ENCODE measurements at places on chromosomes 3 and 15.

GRCh38 chr3:17515445-17516234 lies 226.8 kb downstream of the TBC1D5 start:
- no peak for DNase-seq

GRCh38 chr15:80584973-80585525 lies 110.1 kb upstream of the ABHD17C start:
- DNase-seq, result no peak

- no peak for DNase-seq
These were observed 16.1 kb downstream of the POU1F1 start for GRCh38 chr3:87260270-87260669.

DNA sequence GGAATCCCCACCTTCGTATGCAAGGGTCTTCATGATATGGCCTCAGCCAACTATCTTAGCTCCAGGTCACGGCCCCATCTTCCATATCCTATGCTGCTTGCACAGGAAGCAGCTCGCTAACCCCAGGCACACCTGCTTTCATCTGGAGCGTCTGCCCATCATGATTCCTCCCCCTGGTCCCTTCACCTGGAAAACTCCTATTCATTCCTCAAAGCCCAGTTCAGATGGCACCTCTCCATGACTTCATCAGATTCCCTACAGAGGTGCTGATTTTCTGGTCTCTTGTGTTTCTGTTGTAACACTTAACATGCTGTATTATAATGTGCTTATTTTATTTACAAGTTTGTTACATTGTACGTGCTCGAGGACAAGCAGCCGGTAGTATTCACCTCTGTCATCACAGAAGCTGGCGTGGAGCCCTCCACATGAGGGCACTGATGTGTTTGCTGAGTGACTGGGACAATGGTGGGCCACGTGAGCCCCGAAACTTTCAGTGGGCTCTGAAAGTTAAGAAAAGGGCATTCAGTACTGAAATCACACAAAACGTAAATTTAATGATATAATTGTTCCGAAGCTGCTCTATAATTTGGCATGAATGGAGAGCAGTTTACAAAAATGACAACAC lies 16.2 kb downstream of the MUC20 start:
- DNase-seq, result no peak

- no peak for DNase-seq
These were observed 39.7 kb downstream of the SEMA5B start for GRCh38 chr3:122987736-122988319.

DNA sequence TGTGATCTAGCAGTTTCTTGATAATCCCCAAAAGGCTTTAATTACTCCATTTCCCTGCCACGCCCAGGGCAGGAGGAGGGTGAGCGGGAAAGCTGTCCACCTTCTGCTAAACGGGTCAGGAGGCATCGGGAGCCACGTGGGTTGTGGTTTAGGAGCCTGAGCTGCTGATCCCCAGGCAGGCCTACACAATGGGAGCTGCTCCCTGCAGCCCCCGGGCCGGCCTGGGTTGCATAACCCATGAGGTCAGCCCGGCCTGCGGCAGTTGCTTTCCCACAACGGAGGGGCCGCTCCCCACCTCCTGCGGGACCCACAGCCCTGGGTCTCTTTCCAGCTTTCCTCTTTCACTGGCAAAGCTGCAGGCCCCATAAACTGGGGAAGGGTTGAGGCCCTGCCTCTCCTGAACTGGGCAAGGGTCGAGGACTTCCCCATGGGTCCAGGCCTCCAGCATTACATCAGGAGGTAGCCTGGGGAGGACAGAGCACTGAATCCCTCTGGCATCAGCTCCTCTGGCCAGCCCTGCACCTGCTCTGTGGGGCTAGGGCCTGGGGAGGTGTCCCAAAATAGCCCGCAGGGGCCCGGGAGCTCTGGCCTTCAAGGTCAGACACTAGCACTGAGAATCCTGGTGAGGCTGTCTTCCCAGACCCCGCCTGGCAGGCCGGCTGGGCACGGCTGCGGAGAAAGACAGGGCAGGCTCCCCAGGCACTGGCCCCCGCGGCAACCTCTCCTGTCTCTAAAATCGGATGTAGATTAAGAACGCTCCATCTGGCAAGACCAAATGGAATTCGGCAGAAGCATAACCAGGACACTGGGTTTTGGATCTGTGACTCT lies 47.3 kb downstream of the ZDHHC19 start:
- no peak for DNase-seq

GRCh38 chr15:74397239-74398068 lies 30.0 kb upstream of the CYP11A1 start:
- no peak for DNase-seq

DNA sequence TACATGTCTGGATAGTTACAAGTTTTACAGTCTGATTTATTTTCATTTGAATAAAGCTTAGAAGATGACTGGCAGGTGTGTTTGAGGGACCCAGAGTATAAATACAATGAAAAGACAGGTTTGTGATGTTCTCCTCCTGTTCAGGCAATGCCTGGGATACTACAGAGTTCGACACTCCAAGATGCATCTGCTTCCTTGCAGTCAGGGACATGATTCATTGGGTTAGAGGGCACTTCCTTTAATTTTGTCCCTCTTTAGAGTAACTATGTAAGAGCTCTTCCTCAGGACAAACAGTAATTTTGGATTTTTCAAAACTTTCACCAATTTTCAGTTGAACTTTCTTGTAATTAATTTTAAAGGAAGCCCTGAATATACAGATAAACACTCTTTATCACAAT lies 102.0 kb downstream of the LMLN start:
- no peak for DNase-seq

GRCh38 chr3:29186131-29186599 lies 94.7 kb upstream of the RBMS3 start:
- no peak for DNase-seq

GRCh38 chr3:38327335-38328009 lies 19.1 kb upstream of the XYLB start:
- DNase-seq, result no peak

GRCh38 chr3:86547692-86548091 lies 443.3 kb downstream of the VGLL3 start:
- DNase-seq, result no peak

DNA sequence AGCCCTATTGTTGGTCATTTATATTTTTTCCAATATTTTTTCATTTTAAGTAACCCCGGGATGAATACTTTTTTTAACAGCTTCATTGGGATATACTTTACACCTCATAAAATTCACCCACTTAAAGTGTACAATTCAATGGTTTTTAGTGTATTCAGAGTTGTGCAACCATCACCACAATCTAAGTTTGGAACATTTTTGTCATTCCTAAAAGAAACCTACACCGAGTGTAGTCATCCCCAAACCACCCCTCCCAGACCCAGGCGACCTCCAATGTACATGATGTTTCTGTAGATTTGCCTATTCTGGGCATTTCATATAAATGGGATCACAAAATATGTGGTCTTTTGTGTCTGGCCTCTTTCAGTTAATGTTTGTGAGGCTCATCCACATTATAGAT lies 118.3 kb upstream of the FRMD4B start:
- no peak for DNase-seq

- no peak for DNase-seq
These were observed 43.2 kb upstream of the KLHL25 start for GRCh38 chr15:85837881-85838280.

DNA sequence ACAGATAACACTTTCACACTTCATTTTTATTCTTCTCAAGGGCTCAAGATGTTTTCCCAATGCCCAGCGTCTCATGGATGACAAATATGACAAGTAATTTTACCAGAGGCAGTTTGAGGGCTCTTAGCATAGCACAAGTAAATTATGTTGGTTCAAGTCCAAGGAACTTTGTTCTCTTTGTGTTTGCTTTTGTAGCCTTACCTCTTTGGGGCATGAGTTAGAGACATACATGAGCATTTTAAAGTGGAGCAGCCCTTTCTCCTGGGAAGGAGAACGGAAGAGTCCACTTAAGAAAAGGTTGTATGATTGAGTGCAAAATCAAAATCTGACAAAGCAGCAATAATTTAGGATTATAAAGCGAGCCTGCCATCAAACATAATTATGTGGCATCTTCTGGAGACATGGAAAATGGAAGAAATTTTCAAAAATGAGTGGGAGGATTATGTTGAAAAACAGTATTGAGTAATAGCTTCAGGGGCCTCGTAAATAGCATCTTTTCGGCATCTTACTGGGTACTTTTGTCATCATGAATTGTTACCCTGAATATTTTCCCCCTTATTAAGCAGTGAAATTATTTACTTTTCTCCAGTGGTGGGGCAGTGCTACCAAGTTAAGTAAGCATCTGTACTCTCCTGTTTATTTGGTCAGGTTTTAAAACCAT lies 65.9 kb downstream of the PGPEP1L start:
- DNase-seq, result no peak

GRCh38 chr3:64143409-64144130 lies 81.7 kb downstream of the PRICKLE2 start:
- DNase-seq, result no peak

GRCh38 chr3:94115482-94115881 lies 52.6 kb downstream of the NSUN3 start:
- DNase-seq, result no peak

DNA sequence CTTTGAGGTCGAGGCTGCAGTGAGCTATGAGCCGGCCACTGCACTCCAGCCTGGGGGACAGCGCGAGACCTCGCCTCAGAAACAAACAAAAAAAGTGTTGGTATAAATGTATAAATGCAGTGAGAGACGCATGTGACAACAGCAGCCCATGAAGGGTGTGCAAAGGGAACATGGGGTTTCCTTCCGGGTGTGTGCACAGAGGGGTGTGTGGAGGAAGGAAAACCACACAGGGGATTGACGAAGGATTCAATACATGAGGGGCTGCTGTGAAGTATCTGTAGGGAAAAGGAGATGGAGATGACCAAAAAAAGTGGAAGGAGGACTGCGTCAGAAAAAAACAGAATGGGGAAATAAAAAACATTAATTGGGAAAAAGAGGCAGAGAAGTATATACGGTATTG lies 1.1 kb downstream of the MTFMT start:
- DNase-seq, result no peak

- DNase-seq, result no peak
These were observed 138.0 kb downstream of the DTWD1 start for GRCh38 chr15:49758856-49759255.

Measured in heart left ventricle (tissue), 16 donors.